ENCODE measurements at places on chromosomes 4 and X.

DNA sequence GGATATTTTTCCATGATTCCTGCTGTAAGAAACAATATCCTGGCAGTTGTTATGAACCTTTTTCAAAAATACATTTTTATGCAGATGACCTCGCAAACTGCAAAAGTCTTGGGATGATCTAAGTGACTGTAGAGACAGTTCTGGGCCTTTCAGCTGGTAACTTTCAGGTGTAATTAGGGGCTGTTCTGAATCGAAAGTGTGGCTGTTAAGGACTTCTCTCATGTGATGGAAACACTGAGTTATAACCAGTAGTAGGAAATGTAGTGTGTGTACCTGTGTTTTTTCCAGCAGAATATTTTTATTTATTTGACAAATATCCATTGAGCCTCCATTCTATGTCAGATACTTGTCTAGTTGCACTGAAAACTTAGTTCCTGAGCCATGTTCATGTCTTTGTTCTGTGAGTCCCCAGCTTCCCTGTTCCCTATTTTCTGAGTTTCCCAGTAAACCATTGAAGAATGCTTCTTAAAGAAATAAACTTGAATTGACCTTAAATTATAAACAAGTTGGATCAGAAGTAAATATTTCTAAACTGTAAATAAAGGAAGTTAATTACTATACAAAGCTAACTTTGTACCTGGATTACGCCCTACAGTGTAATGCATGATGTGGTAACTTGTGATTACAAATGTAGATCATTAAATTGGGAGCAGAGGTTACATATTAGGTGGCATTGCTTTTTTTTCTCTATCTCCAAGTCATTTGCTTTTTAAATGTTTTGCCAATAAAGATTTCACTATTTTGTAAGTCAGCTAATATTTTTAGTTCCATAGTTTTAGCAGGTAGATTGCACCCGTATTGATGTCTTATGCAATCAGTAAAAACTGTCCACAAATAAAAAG is 33.7 kb upstream of the HPGD start:
- DNase-seq: no peak

DNA sequence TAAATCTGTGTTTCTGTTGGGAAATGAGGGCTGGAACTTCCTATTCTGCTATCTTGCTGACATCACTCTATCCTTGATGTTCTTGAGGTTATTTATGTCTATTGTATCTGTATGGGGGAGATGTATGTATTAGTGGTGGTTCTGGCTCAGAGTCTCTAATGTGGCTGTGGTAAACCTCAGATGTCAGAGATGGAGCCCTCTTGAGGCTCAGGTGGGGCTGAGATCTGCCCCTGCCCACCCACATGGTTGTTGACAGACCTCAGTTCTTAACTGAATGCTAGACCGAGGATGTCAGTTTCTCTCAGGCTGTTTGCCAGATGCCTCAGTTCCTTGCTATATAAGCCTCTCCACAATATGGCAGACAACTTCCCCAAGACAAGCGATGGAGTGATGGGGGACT is 3.3 kb upstream of the CPE start:
- no peak for DNase-seq

- no peak for DNase-seq
Observed at GRCh38 chr4:137519406-137519805, 12.9 kb downstream of the PCDH18 start.

DNA sequence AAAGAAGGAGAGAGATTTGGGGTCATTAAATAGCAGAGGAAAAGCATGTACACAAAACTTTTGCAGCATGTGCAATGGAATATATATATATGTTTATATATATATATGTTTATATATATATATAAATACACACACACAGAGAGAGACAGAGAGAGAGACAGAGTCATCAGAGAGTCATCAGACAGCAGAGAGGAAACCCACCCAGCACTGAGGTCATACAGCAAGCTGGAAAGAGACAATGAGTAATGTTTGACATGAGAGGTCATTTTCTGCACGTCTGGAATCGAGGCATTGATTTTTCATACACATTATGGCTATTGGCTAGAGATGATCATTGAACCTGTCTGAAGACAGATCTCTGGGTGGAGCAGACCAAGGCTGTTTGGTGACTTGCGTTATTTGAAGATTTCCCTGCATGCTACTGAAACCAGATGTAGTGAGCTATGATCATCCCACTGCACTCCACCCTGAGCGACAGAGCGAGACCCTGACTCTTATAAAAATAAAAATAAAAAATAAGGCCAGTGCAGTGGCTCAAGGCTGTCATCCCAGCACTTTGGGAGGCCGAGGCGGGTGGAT is 48.8 kb upstream of the SHOX start:
- DNase-seq: no peak

- peak; percentile 98 for DNase-seq
Observed at GRCh38 chrX:1491851-1492349, 39.2 kb upstream of the ASMTL start.

- no peak for DNase-seq
Observed at GRCh38 chrX:41946235-41946634, 22.9 kb upstream of the CASK start.

DNA sequence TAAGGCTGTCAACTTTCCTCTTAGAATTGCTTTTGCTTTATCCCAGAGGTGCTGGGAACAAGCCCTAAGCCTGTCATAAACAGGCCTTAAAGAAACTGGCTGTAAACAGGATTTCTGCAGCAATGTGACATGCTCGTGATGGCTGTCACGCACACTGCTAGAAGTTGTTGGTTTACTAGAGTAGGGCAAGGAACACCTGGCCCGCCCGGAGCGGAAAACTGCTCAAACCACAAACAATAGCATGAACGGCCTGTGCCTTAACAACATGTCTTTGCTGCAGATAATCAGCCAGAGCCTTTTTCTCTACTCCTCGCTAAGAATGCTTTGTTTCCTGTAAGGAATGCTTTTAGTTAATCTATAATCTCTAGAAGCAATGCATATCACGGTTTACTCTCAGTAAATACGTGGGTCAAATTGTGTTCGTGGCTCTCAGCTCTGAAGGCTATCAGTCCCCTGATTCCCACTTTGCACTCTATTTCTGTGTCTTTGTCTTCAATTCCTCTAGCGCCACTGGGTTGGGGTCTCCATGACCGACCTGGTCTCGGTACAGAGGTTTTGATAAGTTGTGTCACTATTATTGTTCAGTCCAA is 318.3 kb downstream of the GLUD2 start:
- DNase-seq: no peak

- DNase-seq: no peak
Observed at GRCh38 chr4:124409044-124409443, 303.5 kb downstream of the ANKRD50 start.

DNA sequence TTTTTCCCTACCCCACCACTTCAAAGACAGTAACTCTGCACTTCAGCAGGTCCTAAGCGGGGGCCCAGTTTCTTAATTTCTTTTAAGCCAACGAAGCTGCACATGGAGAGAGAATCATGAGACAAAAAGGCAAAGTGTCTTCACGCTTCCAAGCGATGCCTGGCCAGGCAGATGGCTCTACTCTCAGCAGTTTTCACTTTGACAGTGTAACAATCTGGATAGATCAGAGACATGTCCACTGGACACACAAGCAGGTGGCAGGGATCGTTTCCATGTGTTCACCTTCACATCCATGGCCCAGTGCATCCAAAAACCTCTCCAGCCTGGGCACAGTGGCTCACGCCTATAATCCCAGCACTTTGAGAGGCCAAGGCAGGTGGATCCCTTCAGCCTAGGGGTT is 27.8 kb downstream of the PPP2R2C start:
- DNase-seq: no peak

GRCh38 chr4:61762722-61763627 is 562.8 kb downstream of the ADGRL3 start:
- no peak for DNase-seq

DNA sequence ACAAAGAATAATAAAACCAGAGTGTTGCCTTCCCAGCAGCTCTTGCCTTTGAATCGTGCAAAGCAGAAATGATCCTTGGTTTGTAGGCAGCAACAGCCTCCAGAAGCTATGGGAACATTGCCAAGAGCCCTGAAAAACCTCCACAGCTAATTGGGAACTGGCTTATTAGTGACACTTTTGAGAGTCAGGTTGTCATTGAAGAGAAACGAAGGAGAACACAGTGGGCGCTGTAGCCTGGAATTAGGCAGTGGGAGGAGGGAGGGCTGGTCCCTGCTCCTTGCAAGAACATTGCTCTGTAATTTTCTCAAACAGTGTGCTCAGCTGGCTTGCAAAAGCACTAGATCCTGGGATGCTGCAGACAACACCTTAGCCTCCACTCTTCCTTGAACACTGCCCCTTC is 331.5 kb upstream of the EMCN start:
- no peak for DNase-seq

- DNase-seq: no peak
Observed at GRCh38 chrX:100973411-100973810, 3.9 kb downstream of the ARL13A start.

DNA sequence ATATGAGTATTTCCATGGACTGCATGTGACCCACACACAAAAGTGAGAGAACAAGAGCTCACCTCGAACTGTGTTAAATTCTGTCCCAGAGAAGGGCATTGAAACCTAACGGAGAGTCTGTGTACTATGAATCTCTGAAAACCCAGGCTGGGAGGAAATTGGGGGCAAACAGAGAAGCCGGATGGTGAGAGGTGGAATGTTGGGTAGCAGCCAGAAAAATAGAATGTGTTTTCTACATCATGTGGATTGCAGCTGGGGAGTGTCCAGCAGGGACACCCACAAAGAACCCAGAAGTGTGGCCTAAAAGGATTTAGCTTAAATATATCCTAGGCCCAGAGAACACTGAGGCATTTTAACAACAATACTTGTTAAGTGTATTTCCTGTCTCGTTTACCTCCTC is 38.6 kb downstream of the MND1 start:
- no peak for DNase-seq

GRCh38 chrX:14899607-14900006 is 26.4 kb downstream of the MOSPD2 start:
- no peak for DNase-seq

DNA sequence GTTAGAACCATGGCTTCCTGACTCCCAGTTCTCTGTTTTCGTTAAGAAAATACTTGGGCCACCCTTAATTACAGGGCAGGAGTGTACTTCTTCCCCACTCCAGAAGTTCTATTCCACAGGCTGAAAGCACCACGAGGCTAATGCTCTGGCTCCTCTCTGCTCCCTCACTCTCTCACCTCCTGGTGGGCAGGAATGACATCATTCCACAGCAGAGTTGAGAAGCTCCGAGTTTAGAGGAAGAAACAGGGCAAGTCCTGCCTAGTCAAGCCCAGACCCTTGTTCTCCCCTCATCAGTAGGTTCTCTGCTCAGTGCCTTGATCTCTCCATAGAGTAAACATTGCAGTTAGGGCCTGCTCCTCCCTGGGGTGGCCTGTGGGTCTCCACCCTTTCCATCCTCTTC is 343.8 kb upstream of the CLNK start:
- DNase-seq: no peak

DNA sequence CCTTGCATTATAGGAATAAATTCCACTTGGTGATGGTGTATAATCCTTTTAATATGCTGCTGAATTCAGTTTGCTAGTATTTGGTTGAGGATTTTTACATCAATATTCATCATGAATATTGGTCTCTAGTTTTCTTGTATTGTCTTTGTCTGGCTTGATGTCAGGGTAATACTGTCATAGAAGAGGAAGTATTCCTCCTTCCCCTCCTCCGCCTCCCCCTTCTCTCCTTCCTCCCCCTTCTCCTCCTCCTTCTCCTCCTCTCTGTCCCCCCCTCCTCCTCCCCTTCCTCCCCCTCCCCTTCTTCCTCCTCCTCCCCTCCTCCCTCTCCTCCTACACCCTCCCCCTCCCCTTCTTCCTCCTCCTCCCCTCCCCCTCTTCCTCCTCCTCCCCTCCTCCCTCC is 65.8 kb downstream of the RGS12 start:
- peak; percentile 31 for DNase-seq

GRCh38 chr4:125123570-125124109 is 191.1 kb upstream of the FAT4 start:
- DNase-seq: no peak

DNA sequence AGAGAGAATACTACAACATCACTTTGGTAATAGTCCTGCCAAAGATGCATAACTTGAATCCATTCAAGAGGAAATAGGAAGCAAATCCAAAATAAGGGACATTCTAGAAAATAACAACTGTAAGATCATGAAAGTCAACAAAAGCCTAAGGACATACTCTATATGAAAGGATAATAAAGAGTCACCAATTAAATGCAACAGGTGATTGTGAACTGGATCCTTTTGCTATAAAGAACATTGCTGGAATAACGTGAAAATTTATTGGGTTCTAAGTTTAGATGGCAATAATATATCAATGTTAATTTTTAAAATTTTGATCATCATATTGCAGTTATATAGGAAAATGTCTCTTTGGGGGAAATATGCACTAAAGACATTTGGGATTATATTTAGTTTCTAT is 20.0 kb downstream of the BEX4 start:
- DNase-seq: no peak

DNA sequence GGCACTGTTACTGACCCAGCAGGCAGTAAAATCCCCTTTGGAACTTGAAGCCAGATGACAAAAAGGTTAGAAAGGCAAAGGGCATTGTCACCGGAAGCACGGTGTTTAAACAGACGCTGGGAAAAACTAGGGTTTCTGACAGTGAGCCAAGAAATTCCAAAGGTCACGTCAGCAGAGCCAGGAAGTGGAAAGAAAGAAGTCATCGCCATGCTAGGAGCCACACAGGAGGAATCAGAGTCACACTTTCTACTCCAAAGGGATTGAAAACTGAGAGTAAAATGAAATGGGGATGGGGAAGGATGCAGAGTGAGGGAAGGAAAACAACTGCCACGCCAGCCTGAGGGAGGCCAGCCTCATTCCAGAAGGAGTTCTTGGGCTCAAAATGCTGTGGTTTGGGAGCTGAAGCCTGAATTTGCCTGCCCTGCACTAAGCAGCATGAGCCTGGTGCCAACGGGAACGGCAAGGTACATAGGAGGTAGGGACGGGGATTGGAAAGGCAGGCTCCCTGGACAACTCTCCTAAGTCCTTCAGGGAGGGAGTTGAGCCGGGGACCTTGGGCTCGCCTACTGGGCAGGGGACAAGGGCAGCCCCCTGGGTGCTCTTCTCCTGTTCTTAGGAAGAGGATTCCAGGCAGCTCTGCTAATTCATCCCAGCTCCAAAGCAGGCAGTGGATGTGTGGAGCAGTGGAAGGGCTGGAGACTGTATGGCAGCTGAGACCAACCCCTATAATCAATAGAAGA is 66.8 kb downstream of the SOWAHB start:
- no peak for DNase-seq

DNA sequence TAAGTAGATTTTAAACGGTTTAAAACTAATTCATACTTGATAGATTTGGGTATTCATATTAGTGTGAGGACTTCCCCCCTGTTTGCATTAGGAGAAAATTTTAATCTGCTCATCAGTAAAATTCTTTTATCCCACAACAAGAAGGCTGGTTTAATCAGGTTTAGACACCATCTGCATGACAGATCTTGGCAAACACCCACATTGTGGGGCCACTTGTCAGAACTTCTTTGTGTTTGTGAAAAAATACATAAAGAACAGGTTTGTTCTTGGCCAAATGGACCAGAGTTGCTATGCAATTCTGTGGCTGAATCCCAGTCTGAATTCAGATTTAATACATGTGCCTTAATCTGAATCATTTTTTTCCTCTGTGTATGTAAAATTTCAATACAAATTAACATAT is 121.1 kb downstream of the REPS2 start:
- peak; percentile 5 for DNase-seq

- no peak for DNase-seq
Observed at GRCh38 chrX:28756647-28757046, 169.4 kb downstream of the IL1RAPL1 start.
